ENCODE measurements at places on chromosomes 1 and 21. TPM values are rescaled to one million over a fixed set of nuclear protein-coding genes. Genes with fewer than 3 reads are reported as not detected.

The PLA2G2D gene
- 0.17 TPM for total RNA-seq

The RNU1-3 gene
- under 0.01 TPM for total RNA-seq

The PDZK1 gene
- total RNA-seq, result not detected

The TDRD10 gene
- total RNA-seq, result 3.7 TPM

The PTPN22 gene
- 4.8 TPM for total RNA-seq

The PUSL1 gene
- 10.1 TPM for total RNA-seq

The CFHR3 gene
- 0.88 TPM for total RNA-seq

The LDLRAP1 gene
- 10.5 TPM for total RNA-seq

The KDF1 gene
- total RNA-seq, result not detected

The FAM163A gene
- total RNA-seq, result not detected

The PDE4B gene
- total RNA-seq, result 8.5 TPM

The SERPINC1 gene
- 0.51 TPM for total RNA-seq

The CRYBG2 gene
- not detected for total RNA-seq

The MRPS14 gene
- total RNA-seq, result 32.9 TPM

The TGFBR3 gene
- 290 TPM for total RNA-seq

The OR2T35 gene
- not detected for total RNA-seq

The COL6A1 gene
- 563 TPM for total RNA-seq

The OR4F29 gene
- total RNA-seq, result not detected

The UTS2 gene
- total RNA-seq, result 3.1 TPM

The PDE4DIP gene
- total RNA-seq, result 79.2 TPM

The LEMD1 gene
- total RNA-seq, result not detected

The GBP7 gene
- total RNA-seq, result not detected

The AMPD1 gene
- total RNA-seq, result not detected

The MIXL1 gene
- total RNA-seq, result not detected

The ACKR1 gene
- 157 TPM for total RNA-seq

The MROH7 gene
- total RNA-seq, result 1.7 TPM

The EXO1 gene
- total RNA-seq, result 0.68 TPM

The TSPAN1 gene
- 1.6 TPM for total RNA-seq

The PAQR6 gene
- 1.5 TPM for total RNA-seq

Measured in subcutaneous adipose tissue (tissue), 4 donors.